ENCODE measurements at places on chromosomes 4 and X.
A peak's percentile ranks its signal among the peaks of the same experiment; 100 is the strongest.

GRCh38 chrX:153731117-153731844 lies 6.6 kb downstream of the ABCD1 start:
- DNase-seq, result no peak

GRCh38 chr4:1169691-1170096 lies 2.7 kb downstream of the SPON2 start:
- no peak for DNase-seq

- no peak for DNase-seq
Measured at GRCh38 chr4:153451911-153452657, 14.1 kb upstream of the TMEM131L start.

DNA sequence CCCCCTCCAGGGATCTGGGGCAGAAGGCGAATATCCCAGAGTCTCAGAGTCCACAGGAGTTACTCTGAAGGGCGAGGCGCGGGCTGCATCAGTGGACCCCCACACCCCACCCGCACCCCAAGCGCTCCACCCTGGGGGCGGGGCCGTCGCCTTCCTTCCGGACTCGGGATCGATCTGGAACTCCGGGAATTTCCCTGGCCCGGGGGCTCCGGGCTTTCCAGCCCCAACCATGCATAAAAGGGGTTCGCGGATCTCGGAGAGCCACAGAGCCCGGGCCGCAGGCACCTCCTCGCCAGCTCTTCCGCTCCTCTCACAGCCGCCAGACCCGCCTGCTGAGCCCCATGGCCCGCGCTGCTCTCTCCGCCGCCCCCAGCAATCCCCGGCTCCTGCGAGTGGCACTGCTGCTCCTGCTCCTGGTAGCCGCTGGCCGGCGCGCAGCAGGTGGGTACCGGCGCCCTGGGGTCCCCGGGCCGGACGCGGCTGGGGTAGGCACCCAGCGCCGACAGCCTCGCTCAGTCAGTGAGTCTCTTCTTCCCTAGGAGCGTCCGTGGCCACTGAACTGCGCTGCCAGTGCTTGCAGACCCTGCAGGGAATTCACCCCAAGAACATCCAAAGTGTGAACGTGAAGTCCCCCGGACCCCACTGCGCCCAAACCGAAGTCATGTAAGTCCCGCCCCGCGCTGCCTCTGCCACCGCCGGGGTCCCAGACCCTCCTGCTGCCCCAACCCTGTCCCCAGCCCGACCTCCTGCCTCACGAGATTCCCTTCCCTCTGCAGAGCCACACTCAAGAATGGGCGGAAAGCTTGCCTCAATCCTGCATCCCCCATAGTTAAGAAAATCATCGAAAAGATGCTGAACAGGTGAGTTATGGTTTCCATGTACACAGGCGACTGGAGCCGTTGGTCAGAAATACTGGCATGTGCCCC lies at the start of gene CXCL1:
Gene CXCL1 (plus strand): TSS at position 264 of the 926 bp plus-strand sequence. CDS start 78 bp downstream, at position 342.
- no peak for DNase-seq

GRCh38 chr4:73648478-73648877 lies 28.2 kb upstream of the RASSF6 start:
- no peak for DNase-seq

GRCh38 chr4:177485528-177485927 lies 43.3 kb upstream of the AGA start:
- no peak for DNase-seq

DNA sequence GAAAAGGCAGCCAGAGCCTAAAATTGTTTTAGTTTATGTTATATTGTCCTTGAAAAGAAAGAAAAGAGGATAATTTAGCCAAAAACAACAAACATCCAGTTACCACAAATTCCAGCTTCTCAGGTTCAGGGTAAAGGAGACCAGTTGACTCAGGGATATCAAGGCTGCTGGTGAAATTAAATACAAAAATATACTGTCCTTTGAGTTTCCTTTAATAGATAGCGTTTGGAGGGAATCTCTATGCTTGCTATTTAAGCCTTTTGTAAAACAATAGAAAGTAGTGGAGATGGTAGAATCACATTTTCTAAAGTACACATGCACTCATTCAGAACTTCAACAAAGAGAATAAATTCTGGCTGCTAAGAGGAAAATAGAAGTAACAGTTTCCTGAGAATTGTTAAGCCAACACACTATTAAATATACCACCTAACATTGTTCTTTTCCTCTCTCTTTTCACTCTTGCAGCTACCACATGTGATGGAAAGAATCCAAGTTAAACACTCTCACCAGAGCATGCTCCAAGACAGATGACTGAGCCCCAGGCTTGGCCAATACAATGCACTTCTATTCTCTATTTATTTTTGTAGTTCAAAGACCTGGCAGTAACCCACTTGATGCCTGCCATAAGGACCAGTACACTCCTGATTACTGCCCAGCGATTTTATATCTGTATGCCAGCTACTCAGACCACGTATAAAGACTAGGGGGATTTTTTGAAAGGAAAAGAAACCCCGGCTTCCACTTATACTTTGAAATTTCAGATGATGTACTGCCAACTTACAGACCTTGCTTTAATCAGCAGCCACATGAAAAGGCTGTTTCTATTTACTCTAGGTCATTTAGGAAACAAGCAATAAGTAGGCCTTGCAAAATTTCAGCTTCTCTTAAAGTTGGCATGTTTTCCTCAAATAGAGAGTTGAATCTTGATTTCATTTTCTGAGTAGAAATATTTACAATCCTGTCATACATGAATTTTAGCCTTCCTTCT lies 756.9 kb downstream of the FAT4 start:
- no peak for DNase-seq

GRCh38 chrX:151287954-151288353 lies 109.1 kb upstream of the VMA21 start:
- DNase-seq, result no peak

- DNase-seq, result no peak
Measured at GRCh38 chr4:105677709-105678108, 30.8 kb downstream of the INTS12 start.

DNA sequence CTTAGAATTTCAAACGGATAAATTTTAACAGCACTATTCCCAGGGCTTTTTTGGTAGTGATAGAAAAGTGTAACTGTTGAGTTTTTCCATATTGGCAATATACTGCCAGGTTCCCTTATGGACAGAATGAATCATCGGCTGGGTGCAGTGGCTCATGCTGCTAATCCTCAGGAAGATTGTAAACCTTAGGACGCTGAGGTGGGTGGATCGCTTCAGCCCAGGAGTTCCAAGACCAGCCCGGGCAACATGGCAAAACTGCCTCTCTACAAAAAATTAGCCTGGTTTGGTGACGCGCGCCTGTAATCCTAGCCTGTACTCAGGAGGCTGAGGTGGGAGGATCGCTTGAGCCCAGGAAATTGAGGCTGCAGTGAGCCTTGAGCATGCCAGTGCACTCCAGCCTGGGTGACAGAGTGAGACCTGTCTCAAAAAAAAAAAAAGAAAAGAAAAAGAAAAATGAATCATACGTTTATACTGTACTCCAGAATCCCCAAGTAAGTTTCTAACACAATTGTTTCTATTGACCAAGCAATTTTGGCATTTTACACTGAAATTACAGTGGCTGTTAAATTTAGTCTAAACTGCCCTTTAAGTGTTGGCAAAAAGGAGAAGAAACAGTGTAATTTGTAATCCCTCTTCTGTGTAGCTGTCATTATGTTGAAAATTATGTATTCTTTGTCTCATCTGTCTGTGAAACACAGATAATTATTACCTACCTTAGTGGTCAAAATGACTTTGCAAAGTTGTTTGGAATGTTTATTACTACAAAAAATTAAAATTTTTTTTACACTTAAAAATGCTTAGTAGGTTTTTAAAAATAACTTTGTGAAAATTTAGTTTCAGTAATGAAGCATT lies 1.8 kb downstream of the SLC30A9 start:
- no peak for DNase-seq

DNA sequence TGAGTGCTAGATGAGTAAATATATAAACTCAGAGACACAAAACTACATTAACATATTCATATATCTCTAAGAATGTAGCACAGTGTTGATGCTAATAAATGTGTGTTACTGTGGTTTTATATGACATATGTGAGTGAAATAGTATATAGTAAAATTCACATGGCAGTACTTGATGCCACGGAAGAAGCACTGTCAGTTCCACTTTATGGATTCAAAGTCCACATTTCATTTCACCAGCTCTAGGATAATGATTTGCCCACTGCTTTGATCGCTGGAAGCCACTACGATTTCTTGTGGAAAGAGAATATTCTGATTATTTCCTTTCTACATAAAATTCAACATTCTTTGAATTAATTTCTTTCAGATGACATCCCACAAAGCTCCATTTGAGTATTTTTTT lies 181.2 kb downstream of the GBA3 start:
- DNase-seq, result no peak

DNA sequence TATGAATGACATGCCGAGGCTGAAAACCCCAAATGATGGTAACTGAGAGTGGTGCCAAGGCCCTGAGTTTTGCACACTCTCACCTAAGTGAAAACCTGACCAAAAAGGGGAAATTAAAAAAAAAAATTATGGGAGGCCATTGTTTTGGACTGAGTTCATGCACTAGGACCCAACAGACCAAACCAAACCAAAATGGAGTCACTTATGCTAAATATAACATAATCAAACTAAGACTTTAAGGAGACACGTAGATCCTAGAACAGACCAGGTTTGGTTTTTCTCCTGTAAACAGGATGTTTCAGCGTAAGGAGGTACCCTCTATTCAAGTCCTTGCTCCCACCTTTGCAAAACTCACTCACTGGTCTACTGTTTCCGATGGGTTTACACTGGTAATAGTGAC lies 453.0 kb downstream of the INPP4B start:
- no peak for DNase-seq

- DNase-seq, result no peak
Measured at GRCh38 chr4:75696581-75696980, 23.4 kb upstream of the G3BP2 start.

GRCh38 chr4:109169170-109169569 lies 133.3 kb downstream of the COL25A1 start:
- DNase-seq, result no peak

GRCh38 chr4:126954537-126955291 lies 678.0 kb upstream of the INTU start:
- no peak for DNase-seq

- DNase-seq, result no peak
Measured at GRCh38 chr4:21664355-21664754, 284.2 kb downstream of the KCNIP4 start.

- DNase-seq, result no peak
Measured at GRCh38 chr4:110877778-110878370, 255.0 kb upstream of the PITX2 start.

DNA sequence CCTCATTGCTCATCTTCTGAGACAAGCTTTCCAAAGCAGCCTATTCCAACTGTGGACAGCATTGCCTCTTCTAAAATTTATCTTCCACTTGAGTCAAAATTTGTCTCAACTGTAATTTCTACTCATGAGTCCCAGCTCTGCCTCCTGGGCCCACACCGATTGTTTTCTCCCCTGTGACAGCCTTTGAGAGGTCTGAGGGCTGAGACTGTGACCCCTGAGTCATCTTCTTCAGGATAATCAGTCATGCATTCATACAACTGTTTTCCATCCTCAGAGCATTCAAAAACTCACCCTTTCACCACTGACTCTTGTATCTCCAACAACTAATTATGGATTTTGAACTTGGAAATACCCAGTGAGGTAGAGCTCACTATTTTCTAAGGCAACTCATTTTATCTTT lies 228.1 kb downstream of the EDA2R start:
- no peak for DNase-seq

GRCh38 chrX:47250017-47250347 lies 17.2 kb downstream of the USP11 start:
- no peak for DNase-seq

DNA sequence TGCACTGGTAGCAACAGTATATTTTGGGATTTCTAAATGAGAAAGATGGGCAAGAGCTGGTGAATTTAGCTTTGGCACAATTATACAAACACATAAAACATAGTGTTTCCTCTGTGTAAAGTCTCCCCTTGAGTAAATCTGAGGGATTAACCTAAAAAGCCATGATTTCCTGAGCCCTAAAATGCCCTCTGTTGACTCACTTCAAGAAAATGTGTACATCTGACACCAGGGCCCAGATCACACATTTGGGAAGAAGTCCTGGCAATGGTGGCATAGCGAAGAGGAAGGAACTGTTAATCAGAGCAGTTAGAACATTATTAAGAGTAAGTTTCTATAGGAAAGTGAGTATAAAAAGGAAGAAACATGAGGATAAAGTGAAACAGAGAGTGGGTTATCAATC lies 338.5 kb downstream of the SPOCK3 start:
- no peak for DNase-seq

DNA sequence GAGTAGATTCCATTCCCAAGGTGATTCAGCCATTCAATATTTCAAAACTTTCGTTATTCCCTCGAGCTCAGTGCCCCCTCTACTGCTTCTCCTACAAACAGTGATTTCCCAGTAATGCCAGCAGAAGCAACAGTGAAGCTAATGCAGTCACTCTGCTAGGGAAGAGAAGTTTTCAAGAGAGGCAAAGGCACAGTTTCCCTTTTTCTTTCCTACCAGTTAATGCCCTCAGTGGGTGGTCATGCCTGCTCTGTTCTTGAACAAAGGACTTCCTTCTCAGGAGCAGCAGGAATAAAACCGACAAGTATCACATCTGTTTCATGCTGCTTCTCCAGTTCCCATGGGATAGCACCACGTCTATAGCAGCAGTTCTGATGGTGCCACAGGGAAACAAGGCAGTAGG lies 317.2 kb downstream of the TENM3 start:
- no peak for DNase-seq

- DNase-seq, result no peak
Measured at GRCh38 chrX:122517786-122518185, 666.3 kb upstream of the GRIA3 start.

GRCh38 chr4:108080747-108081146 lies 88.0 kb downstream of the LEF1 start:
- peak; percentile 25 for DNase-seq

- no peak for DNase-seq
Measured at GRCh38 chr4:7059662-7060061, 8.2 kb downstream of the GRPEL1 start.

- no peak for DNase-seq
Measured at GRCh38 chr4:89509708-89510281, 202.2 kb upstream of the GPRIN3 start.

- no peak for DNase-seq
Measured at GRCh38 chr4:74635490-74636123, 158.7 kb downstream of the BTC start.

- no peak for DNase-seq
Measured at GRCh38 chr4:30916337-30917274, 196.4 kb downstream of the PCDH7 start.
